ENCODE measurements at places on chromosomes 1 and 21.
A peak's percentile ranks its signal among the peaks of the same experiment; 100 is the strongest.

- H3K27ac ChIP-seq, result no peak overlapping the region
- no peak for DNase-seq
- no peaks in the 10 kb centered on the region for H3K27me3 ChIP-seq
Measured at GRCh38 chr1:66166753-66167152, 367.2 kb upstream of the SGIP1 start.

GRCh38 chr1:64703600-64703999, 41.3 kb upstream of the RAVER2 start:
- H3K36me3 ChIP-seq, result no peaks in the 10 kb centered on the region
- no peaks in the 10 kb centered on the region for H3K27me3 ChIP-seq
- no peaks in the 10 kb centered on the region for H3K4me1 ChIP-seq
- DNase-seq, result no peak
- no peak overlapping the region for H3K4me3 ChIP-seq
- no peak overlapping the region for H3K27ac ChIP-seq

DNA sequence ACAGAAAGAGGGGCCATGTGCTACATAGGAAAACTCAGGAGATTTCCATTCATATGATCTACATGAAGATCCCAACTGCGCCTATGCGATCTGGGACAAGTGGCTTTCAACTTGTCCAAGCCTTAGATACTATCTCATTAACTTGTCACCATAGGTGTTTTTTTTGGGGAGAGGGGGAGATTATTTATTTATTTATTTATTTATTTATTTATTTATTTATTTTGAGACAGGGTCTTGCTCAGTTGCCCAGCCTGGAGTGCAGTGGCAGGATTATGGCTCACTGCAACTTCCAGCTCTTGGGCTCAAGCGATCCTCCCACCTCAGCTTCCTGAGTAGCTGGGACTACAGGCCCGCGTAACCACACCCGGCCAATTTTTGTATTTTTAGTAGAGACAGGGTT, 11.3 kb downstream of the FABP3 start:
- peaks cover 70% of the 10 kb centered on the region for H3K36me3 ChIP-seq
- H3K27ac ChIP-seq, result no peak overlapping the region
- no peak for DNase-seq
- H3K27me3 ChIP-seq, result no peaks in the 10 kb centered on the region
- H3K4me3 ChIP-seq, result no peak overlapping the region

GRCh38 chr1:8426996-8427395, 109.1 kb downstream of the SLC45A1 start:
- H3K36me3 ChIP-seq, result no peaks in the 10 kb centered on the region
- no peaks in the 10 kb centered on the region for H3K27me3 ChIP-seq
- H3K4me1 ChIP-seq, result no peaks in the 10 kb centered on the region
- no peak for DNase-seq
- H3K27ac ChIP-seq, result no peak overlapping the region

GRCh38 chr21:40118527-40118926, 251.3 kb downstream of the PCP4 start:
- no peak overlapping the region for H3K4me3 ChIP-seq
- H3K27ac ChIP-seq, result no peak overlapping the region
- DNase-seq, result no peak
- no peaks in the 10 kb centered on the region for H3K27me3 ChIP-seq

DNA sequence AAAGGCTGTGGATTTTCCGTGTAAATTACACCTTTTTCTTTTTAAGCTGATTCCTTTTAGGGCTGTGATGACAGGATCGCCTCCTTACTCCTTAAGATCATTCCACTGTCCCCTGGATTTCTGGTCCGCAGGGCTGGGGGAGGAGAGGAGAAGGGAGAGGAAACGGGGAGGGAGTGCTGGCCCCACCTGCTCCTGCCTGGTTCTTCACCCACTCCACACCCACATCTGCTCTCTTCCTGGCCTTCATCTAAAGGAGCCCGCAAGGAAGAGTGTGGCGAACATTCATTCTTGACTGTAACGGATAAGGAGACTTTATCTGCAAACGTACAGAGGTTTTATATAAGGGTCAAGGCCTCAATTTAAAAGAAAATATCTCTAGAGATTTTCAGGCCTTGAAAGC, 242.0 kb downstream of the RHOU start:
- H3K4me3 ChIP-seq, result no peak overlapping the region
- H3K27ac ChIP-seq, result no peak overlapping the region
- no peaks in the 10 kb centered on the region for H3K36me3 ChIP-seq
- peak; percentile 41 for DNase-seq

DNA sequence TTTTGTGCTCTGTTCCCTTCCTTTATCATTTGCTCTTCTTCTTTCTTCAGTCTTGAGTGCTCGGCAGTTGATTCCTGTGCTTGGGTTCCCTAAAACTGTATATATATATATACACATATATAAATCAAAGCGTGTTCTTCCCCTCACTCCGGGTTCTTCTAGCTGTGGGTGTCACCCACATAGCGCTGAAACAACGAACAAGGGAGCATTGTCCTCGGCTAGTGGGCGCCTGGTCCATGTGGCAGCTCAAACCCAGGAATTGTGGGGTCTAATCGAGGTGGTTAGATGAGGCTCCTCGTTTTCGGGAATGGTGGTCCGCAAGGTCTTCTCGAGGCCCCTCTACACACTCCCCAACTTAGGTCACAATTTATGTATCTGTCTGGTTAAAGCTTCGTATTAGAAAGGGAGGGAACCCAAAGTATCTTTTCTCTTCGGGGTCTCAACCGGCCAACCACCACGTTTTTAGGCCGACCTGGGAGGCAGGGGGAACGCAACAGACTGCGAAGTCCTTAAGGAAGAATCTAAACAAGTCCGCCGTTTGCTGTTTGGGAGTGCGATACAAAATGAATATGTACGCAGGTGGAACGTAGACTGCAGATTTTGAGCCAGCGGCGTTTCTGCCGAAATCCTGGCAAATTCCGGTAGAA, 504 bp upstream of the SDHC start:
- no peak for DNase-seq
- H3K36me3 ChIP-seq, result peaks cover 7% of the 10 kb centered on the region
- peak overlapping the region; percentile 89 for H3K4me3 ChIP-seq
- no peaks in the 10 kb centered on the region for H3K4me1 ChIP-seq
- peak overlapping the region; percentile 77 for H3K27ac ChIP-seq
- no peaks in the 10 kb centered on the region for H3K27me3 ChIP-seq

GRCh38 chr1:238458899-238459298, 568.2 kb upstream of the ZP4 start:
- no peak for DNase-seq
- peak overlapping the region; percentile 54 for H3K27ac ChIP-seq
- H3K27me3 ChIP-seq, result no peaks in the 10 kb centered on the region

GRCh38 chr1:96291468-96291867, 430.1 kb upstream of the PTBP2 start:
- H3K36me3 ChIP-seq, result no peaks in the 10 kb centered on the region
- DNase-seq, result no peak
- H3K27ac ChIP-seq, result no peak overlapping the region
- H3K27me3 ChIP-seq, result no peaks in the 10 kb centered on the region

- peak overlapping the region; percentile 92 for H3K4me3 ChIP-seq
- no peaks in the 10 kb centered on the region for H3K4me1 ChIP-seq
- no peak overlapping the region for H3K27ac ChIP-seq
- no peak for DNase-seq
- no peaks in the 10 kb centered on the region for H3K36me3 ChIP-seq
- no peaks in the 10 kb centered on the region for H3K27me3 ChIP-seq
Measured at GRCh38 chr1:229271448-229272159, 693 bp downstream of the RAB4A start.

Data from endodermal cell (in vitro differentiated cells).